ENCODE measurements at places on chromosomes 7 and 10.

- peak; percentile 55 for DNase-seq
Observed at GRCh38 chr7:27172823-27173510, 1.2 kb downstream of the HOXA10 start.

DNA sequence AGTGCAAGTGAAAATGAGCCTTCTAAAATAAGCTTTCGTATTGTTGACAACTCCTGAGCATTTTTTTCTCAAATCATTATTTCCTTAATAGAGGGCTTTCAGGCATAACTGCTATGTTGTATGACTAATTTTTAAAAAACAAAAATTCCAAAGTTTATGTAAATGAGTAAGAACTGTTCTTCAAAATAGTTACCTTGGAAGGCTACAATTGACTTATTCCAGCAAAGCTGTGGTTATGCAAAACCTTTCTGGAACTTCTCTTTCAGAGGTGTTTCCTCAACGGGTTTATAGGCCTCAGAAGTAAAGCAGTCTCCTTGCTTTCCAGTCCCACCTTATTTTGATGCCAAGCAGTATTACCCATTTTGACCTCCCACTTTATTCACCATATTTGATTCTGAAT lies 2.5 kb downstream of the SLC25A28 start:
- no peak for DNase-seq

DNA sequence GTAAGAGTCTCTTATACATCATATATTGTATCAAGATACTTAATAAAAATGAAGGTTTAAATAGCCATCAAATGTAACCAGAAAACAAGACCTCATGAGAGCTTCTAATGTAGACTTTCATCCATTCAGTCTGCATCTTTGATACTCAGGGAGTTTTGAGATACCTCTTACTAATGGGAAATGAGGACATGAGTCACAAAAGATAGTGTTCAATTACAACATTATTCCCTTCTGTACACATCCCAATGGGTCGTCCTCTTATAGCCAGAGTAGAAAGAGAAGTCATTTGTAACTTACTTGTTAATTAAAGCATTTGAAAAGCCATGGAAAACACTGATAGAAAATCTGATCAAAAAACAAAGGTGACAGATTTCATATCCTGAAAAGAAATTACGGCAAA lies 19.4 kb downstream of the SHTN1 start:
- no peak for DNase-seq

DNA sequence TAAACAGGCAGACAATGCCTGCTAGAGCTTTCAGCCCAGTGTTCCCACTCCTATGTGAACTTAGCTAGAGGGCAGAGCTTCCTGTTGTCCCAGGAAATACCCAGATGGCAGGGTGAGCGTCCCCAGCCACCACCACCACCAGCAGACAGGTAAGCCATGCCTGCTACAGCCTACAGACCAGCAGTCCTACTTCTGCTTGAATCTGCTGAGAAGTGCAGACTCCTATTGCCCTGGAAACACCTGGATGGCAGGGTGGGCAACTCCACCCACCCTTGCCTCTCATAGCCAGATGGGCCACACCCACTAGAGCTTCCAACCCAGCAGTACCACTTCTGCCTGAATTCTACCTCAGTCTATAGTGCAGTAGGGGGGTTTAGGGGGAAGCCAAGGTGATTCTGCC lies 64.4 kb downstream of the FBXL13 start:
- no peak for DNase-seq

GRCh38 chr10:133161486-133162109 lies 1.6 kb downstream of the KNDC1 start:
- no peak for DNase-seq

DNA sequence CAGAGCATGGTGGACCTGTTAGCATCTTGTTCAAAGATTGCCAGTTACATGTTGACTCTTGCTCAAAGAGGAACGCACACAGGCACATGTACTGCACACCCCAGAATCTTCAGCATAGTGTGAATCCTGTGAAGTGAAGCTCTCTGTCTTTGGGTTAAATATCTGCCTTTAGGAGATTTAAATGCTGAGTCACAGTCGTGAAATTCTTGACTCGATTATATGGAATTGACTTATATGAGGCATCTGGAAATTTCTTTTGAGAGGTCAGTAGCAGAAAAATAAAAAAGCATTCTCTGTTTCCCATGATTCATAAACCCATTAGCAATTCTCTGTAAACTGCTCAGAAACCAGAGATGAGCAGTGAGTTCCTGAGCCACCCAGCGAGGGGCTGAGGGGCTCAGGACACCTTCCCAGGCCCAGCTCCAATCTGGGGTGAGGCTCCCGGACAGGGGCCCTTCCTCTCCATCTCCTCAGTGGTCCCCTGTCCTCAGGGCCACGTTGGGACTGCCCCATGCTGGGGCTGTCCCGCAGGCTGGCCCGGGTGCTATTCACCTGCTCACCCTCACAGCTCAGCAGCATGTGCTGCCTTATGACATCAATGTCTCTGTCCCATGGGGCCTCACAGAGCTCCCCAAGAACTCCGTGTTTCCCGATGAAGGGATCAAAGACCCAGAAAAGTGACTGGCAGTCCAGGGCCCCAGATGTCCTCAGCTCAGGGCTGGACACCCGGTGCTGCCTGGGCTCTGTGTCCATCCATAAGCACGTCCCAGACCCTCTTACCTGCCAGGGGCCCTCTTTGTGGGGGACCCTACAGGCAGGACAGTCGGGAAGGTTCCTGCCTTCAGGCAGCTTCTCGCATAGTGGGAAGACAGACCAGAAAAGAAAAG lies 50.0 kb upstream of the INSIG1 start:
- no peak for DNase-seq

DNA sequence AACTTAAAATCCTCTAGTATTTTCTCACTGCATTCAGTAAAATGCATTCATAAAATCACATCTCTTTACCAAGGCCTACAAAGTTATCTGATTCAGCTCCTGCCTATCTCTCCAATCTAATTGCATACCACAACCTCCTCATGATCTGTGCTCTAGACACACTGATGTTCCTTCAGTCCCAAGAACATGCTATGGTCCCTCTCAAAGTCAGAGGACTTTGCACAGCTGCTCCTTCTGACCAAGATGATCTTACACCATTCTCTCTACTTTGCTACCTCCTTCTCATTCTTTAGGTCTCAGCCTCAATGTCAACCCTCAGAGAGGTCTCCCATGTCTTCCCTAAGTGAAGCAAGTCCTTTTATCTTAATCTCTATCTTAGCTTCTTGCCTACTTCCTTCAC lies 45.5 kb downstream of the CAV1 start:
- no peak for DNase-seq

- DNase-seq: peak; percentile 87
Observed at GRCh38 chr7:152436111-152436930, 518 bp upstream of the KMT2C start.

DNA sequence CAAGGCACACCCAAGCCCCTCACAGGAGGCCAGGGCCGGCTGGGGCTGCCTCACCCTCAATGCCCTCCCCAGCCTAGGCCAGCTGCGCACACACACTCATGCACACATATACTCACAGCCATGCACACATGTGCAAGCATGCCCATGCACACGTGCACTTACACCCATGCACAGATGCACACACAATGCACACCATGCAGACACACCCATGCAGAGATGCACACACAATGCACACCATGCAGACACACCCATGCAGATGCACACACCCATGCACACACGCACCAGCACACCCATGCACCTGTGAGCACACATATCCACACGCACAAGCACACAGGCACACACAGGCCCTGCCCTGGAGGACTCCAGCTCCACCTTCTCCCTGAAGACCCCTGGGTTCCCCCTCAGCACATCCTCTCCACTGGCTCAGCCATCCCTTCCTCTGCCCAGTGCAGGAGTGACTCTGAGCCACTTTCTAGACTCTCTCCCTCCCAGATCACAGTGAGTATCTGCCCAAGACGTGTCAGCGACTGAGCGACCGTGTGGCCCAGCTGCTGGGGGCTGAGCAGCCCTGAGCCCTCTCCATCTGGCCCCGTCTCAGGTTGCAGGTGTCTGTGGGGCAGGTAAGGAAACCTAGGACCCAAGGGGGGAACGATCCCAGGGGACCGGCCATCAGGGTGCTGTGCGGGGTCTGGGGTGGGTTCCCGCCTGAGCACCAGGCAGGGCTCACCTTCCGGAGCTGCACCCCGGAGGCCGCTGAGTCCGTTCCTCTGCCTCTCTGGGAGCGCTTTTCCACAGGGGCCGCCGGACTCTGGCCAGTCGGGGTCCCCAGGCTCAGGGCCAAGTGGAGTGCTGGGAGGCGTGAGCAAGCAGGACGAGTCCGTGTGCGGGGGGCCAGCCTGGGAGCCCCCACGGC lies 25.8 kb downstream of the AP5Z1 start:
- DNase-seq: no peak

- DNase-seq: no peak
Observed at GRCh38 chr7:144820552-144820951, 15.3 kb downstream of the TPK1 start.

DNA sequence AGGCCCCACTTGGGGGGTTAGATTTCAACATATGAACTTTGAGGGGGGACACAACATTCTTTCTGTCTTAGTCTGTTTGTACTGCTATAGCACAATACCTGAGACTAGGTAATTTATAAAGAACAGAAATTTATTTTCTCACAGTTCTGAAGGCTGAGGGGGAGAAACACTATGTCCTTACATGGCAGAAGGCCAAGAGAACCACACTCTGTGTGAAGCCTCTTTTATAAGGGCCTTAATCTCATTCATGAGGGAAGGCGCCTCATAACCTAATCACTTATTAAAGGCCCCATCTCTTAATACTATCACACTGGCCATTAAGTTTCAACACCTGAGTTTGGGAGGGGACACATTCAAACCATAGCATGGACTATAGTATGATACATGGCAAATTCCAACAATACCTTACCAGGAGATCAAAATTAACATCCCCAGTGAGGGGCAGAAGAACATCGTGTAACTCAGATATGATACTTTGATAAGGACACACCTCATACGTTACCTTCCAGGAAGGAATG lies 9.3 kb upstream of the PDLIM1 start:
- DNase-seq: no peak

DNA sequence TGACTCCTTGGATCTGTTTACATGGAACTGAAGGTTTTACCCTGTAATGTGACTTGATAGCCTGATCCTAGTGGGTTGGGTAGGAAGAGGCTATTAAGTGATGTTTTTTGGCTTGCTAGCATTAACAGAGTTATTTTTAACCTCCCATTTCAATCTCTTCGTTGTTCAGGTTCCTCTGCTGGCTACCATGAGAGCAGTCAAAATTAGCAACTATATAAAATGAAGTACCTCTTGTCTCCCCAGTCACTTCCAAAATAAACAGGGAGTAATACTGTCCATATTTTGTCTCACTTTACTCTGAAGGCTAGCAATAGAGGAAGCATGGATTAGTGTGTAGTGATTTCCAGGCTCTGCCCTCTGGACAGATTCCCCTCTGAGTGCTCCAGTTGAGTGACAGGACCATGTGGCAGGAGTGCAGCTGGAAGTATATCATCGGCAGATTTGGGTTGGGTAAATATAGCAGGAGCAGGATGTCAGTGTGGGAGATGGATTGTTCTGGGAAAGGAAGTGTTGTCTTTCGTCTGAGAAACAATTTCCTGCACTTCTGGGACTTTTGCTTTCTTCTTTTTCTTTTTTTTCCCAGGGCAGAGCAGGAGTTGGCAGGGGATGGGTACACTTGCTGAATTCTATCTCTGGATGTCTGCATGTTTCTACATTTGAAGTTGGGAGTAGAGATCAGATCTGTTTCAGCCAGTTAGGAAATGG lies 35.2 kb downstream of the GBF1 start:
- DNase-seq: no peak

DNA sequence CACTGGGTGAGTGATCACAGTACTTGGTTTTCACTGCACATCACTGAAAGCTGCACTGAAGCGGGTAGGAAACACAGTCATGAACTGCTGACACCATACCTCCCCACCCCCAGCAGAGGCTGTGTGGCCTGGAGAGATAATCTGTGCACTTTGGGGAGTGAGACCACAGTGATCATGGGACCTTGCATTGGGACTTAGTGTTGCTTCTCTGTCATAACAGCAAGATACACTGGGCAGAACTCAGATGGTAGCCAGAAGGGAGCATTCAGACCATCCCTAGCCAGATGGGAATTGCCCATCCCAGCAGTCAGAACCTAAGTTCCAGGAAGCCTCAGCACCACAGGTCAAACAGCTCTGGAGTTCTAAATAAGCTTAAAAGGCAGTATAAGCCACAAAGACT lies 346.4 kb upstream of the TMEM229A start:
- no peak for DNase-seq

GRCh38 chr7:34806831-34807230 lies 148.8 kb downstream of the NPSR1 start:
- no peak for DNase-seq

DNA sequence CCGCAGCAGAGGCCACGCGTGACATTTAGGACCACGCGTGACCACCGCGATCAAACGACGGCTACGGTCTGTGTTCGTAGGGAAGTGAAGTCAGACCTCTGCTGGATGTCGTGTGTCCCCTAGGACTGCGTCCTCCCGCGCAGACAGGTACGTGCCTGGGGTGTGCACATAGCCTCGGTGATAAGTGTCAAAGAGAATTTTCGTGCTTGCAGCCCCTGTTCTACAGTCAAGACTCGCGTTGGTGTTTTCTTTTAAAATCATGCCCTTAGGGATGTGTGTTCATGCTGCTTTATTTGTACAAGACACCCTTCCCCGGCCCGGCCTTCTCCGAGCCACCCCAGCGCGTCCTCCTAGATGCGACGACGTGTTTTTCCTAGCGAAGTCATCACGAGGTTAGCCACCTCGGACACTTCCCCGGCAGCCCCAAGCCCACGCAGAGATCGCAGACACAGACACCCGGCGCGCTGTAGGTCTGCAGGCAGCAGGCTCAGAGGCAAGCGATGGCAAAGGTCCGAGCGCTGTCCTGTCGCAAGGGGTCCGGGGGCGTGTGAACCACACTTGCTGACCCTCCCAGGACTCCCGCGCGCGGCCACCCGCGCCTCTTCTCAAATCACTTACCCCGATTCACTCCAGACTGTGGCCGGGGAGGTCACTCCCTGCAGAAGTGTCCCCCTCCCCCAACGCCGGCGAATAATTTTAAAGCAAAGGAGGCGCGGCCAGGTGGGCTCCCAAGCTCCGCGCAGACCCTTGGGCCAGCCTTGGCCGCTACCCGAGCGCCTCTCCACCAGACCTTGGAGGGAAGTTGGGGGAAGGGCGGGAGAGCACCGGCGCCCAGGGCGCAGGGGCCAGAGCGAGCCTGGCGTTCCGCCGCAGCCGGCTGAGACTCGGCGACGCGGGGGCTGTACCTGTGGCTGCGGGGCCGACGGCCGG lies 552 bp downstream of the MKX start:
- no peak for DNase-seq
